ENCODE measurements at places on chromosomes 5 and 9. TPM values are rescaled to one million over a fixed set of nuclear protein-coding genes. Genes with fewer than 3 reads are reported as not detected.
A peak's percentile ranks its signal among the peaks of the same experiment; 100 is the strongest.

OR1J1 gene
- total RNA-seq: not detected

- H3K4me3 ChIP-seq: no peak overlapping the region
- DNase-seq: no peak
- H3K27ac ChIP-seq: no peak overlapping the region
- H3K27me3 ChIP-seq: no peaks in the 10 kb centered on the region
These were observed 5.9 kb downstream of the SLC4A9 start for GRCh38 chr5:140365941-140366340.

CPLANE1 gene
- 10.8 TPM for total RNA-seq

- peaks cover 10% of the 10 kb centered on the region for H3K4me1 ChIP-seq
- no peaks in the 10 kb centered on the region for H3K36me3 ChIP-seq
- H3K4me3 ChIP-seq: no peak overlapping the region
- no peak overlapping the region for H3K27ac ChIP-seq
These were observed 2.0 kb downstream of the LOX start for GRCh38 chr5:122076050-122076461.

DNA sequence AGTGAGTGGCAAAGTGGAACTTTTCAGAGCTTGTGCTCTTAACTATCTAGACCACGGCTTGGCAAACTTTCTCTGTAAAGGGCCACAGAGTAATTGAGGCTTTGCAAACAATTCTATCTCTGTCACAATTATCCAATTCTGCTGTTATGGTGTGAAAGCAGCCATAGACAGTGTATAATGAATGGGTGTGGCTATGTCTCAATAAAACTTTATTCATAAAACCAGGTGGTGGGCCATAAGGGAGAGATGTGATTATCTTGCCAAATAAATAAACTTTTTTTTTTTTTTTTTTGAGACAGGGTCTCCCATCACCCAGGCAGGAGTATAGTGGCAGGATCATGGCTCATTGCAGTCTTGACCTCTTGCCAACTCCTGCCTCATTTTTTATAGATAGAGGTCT, 78.7 kb upstream of the GNA14 start:
- no peak for DNase-seq
- H3K36me3 ChIP-seq: no peaks in the 10 kb centered on the region
- H3K4me3 ChIP-seq: no peak overlapping the region
- no peak overlapping the region for H3K27ac ChIP-seq

GRCh38 chr5:67478337-67478736, 281.7 kb upstream of the CD180 start:
- no peaks in the 10 kb centered on the region for H3K4me1 ChIP-seq
- H3K36me3 ChIP-seq: no peaks in the 10 kb centered on the region
- no peaks in the 10 kb centered on the region for H3K27me3 ChIP-seq
- DNase-seq: no peak
- H3K27ac ChIP-seq: no peak overlapping the region

TAF9 gene
- total RNA-seq: 61.6 TPM

GRCh38 chr5:1033178-1033577, 24.6 kb downstream of the NKD2 start:
- no peak for DNase-seq
- H3K36me3 ChIP-seq: no peaks in the 10 kb centered on the region
- no peaks in the 10 kb centered on the region for H3K4me1 ChIP-seq
- no peak overlapping the region for H3K27ac ChIP-seq

GRCh38 chr9:86902991-86903733, 44.1 kb downstream of the GAS1 start:
- no peak overlapping the region for H3K4me3 ChIP-seq
- no peaks in the 10 kb centered on the region for H3K4me1 ChIP-seq

DNA sequence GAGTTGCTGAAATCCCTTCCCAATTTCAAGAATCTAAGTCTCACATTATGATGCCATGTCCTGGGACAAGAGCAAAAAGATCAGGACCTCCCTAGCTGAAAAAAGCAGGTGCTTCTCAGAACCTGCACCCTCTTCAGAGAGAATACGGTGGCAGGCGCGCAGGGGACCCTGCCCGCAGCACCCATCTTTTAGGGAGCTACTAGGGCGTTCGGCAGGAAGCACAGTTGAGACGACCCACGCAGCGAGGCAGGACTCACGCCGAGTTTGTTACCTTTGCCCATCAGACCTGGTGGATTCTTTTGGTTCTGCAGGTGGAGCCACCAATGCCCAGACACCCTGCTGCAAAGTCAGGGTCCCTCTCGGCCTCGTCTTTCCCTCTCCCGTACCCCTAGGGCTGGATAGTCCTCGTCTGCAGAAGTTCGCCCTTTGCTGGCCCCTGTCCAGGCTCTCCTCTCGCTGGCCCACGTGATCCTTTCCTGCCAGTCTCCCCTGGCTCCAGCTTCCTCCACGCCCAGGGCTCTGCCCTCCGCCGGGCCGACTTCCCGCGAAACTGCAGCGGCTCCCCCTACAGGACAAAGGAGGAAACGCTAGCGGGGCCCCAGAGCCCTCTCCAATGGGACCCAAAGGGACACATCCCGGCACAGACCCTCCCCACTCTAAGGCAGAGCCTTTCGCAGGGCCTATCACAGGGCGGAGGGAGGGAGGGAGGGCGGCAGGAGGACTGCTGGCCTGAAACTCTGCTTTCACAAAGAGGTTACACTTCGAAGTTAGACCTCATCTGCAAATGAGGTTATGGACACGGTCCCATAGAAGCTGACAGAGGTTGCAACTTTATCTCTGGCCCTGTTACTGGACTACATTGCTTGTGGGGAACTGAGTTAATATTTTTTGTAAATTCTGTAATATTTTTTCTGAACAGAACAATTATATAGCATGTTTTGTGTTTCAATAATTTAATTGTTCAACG, 28.8 kb downstream of the TMEM174 start:
- peak; percentile 85 for DNase-seq
- peak overlapping the region; percentile 45 for H3K4me3 ChIP-seq
- H3K27ac ChIP-seq: no peak overlapping the region
- H3K27me3 ChIP-seq: no peaks in the 10 kb centered on the region
- H3K4me1 ChIP-seq: 0 out of 2 replicates have a peak, but pooled peaks cover 3% of the 10 kb centered on the region

- no peak overlapping the region for H3K4me3 ChIP-seq
- H3K27ac ChIP-seq: no peak overlapping the region
- H3K27me3 ChIP-seq: no peaks in the 10 kb centered on the region
- DNase-seq: peak; percentile 67
- H3K4me1 ChIP-seq: peaks cover 28% of the 10 kb centered on the region
- H3K36me3 ChIP-seq: no peaks in the 10 kb centered on the region
These were observed 36.4 kb downstream of the MTX3 start for GRCh38 chr5:79954620-79955019.

DNA sequence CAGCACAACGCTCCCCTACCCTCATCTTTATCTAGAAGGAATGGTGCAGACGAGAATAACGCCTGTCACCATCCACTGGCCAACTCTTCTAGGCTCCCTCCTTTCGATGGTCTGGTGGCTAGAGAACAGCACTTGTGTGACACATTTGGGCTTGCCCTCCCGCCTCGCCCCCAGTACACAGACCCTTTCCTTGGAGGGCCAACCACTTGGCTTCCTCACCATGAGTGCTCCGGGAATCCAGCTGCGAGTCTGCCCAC, 1.4 kb downstream of the GNAQ start:
- H3K4me3 ChIP-seq: peak overlapping the region; percentile 86
- DNase-seq: no peak
- H3K4me1 ChIP-seq: peaks cover 8% of the 10 kb centered on the region
- H3K36me3 ChIP-seq: no peaks in the 10 kb centered on the region
- peaks cover 5% of the 10 kb centered on the region for H3K27me3 ChIP-seq

- H3K4me1 ChIP-seq: peaks cover 23% of the 10 kb centered on the region
- H3K4me3 ChIP-seq: no peak overlapping the region
- no peak for DNase-seq
These were observed 18.9 kb upstream of the DUSP1 start for GRCh38 chr5:172789687-172790495.

TLX3 gene
- not detected for total RNA-seq

GRCh38 chr5:81971712-81972491, at the start of gene ATG10:
TSS of gene ATG10 (plus strand) at chr5:81972023. CDS start at chr5:81987571, 15,548 bp downstream.
- H3K4me3 ChIP-seq: peak within 1 kb of the TSS; percentile 78
- H3K4me1 ChIP-seq: peaks cover 12% of the 10 kb centered on the region
- no peaks in the 10 kb centered on the region for H3K36me3 ChIP-seq
- DNase-seq: peak; percentile 88
- peak within 1 kb of the TSS; percentile 89 for H3K27ac ChIP-seq

ADRA1B gene
- total RNA-seq: 0.29 TPM

ANKRD34B gene
- total RNA-seq: not detected

- no peak for DNase-seq
- H3K4me1 ChIP-seq: no peaks in the 10 kb centered on the region
- no peak overlapping the region for H3K27ac ChIP-seq
- peaks cover 5% of the 10 kb centered on the region for H3K27me3 ChIP-seq
- H3K36me3 ChIP-seq: no peaks in the 10 kb centered on the region
These were observed 92.6 kb downstream of the TRPM6 start for GRCh38 chr9:74795081-74795480.

UNC13B gene
- 10.4 TPM for total RNA-seq

CD72 gene
- total RNA-seq: not detected

DNA sequence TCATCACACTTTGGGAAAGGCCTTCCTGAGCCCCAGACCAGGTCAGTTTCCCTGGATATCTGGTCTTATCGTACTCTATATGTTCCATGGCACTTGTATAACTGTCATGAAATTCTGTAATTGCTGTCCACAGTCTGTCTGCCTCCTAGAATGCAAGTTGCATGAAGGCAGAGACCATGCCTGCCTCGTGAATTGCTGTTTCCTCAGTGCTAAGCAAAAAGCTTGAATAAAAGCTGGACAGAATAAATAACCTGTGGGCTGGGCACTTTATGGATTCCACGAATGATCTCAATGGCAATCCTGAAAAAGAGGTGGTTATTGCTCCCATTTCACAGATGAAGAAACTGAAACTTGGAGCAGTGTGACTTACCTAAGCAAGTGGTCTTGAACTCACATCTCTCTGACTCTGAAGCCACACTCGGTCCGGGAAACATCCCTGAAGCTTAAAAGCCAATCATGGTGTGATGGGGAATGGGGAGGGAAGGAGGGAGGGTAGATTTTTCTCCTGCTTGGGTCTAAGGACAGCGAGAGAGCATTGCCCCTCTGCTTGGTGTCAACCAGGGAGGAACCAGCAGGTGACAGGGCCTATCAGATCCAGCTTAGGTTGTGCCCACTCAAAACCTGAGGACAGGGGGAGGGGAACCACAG, 13.2 kb upstream of the LHX2 start:
- H3K36me3 ChIP-seq: no peaks in the 10 kb centered on the region
- peaks cover 87% of the 10 kb centered on the region for H3K27me3 ChIP-seq
- no peak for DNase-seq
- no peak overlapping the region for H3K4me3 ChIP-seq

ZNF366 gene
- total RNA-seq: not detected

- H3K4me3 ChIP-seq: no peak overlapping the region
- H3K4me1 ChIP-seq: no peaks in the 10 kb centered on the region
- DNase-seq: no peak
- no peaks in the 10 kb centered on the region for H3K27me3 ChIP-seq
These were observed 17.0 kb upstream of the SELENOP start for GRCh38 chr5:42828671-42829070.

GRCh38 chr9:97508852-97509251, 7.4 kb downstream of the TMOD1 start:
- no peak overlapping the region for H3K27ac ChIP-seq
- H3K27me3 ChIP-seq: no peaks in the 10 kb centered on the region
- no peaks in the 10 kb centered on the region for H3K36me3 ChIP-seq
- DNase-seq: no peak

DNA sequence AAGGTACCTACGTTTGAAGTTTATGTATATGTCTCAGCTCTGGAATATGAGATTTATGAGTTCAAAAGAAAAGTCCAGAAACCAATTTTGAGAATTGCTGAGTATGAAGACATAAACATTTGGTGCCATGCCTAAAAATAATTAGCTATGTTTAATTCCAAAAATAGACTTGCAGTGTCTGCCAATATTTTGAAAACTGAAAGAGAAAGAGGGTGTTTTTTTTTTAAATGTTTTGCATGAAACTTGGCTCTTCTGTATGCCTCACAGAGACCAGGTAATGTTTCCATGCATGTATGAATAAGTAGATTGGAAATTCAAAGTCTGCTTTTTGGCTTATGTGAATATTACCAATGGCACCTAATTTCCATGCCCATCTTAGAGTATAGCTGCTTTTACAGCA, 634.4 kb upstream of the C9orf72 start:
- H3K27ac ChIP-seq: no peak overlapping the region
- peaks cover 5% of the 10 kb centered on the region for H3K4me1 ChIP-seq
- no peak overlapping the region for H3K4me3 ChIP-seq
- H3K36me3 ChIP-seq: no peaks in the 10 kb centered on the region
- H3K27me3 ChIP-seq: no peaks in the 10 kb centered on the region

GRCh38 chr5:103951776-103952175, 389.2 kb upstream of the NUDT12 start:
- DNase-seq: no peak
- H3K27me3 ChIP-seq: no peaks in the 10 kb centered on the region
- no peaks in the 10 kb centered on the region for H3K4me1 ChIP-seq

DNA sequence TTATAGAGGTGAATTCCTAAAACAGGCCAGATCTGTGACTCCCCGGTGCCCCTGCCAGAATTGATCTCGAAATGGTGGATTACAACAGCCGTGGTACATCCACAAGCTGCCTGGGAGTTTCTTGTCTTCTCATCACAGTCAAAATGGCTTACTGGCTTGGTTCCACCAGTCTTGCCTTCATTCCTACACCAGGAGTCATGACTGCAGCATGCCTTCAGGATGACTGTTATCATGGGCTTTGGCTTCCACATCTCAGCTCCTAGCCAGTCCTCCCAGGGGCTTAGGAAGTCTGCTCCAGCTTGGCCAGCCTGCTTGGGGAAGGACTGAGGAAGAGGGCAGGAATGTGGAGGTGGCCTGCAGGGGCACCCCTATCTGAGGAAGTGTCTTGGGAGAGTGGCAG, 132.9 kb upstream of the NR3C1 start:
- H3K36me3 ChIP-seq: no peaks in the 10 kb centered on the region
- no peak overlapping the region for H3K4me3 ChIP-seq
- peaks cover 15% of the 10 kb centered on the region for H3K4me1 ChIP-seq

GRCh38 chr5:10125116-10125515, 124.6 kb downstream of the ATPSCKMT start:
- no peak for DNase-seq
- no peaks in the 10 kb centered on the region for H3K27me3 ChIP-seq
- no peak overlapping the region for H3K27ac ChIP-seq
- no peaks in the 10 kb centered on the region for H3K4me1 ChIP-seq

PCDHGA6 gene
- total RNA-seq: 1.6 TPM

CCDC183 gene
- 0.87 TPM for total RNA-seq

CKMT2 gene
- not detected for total RNA-seq

DNA sequence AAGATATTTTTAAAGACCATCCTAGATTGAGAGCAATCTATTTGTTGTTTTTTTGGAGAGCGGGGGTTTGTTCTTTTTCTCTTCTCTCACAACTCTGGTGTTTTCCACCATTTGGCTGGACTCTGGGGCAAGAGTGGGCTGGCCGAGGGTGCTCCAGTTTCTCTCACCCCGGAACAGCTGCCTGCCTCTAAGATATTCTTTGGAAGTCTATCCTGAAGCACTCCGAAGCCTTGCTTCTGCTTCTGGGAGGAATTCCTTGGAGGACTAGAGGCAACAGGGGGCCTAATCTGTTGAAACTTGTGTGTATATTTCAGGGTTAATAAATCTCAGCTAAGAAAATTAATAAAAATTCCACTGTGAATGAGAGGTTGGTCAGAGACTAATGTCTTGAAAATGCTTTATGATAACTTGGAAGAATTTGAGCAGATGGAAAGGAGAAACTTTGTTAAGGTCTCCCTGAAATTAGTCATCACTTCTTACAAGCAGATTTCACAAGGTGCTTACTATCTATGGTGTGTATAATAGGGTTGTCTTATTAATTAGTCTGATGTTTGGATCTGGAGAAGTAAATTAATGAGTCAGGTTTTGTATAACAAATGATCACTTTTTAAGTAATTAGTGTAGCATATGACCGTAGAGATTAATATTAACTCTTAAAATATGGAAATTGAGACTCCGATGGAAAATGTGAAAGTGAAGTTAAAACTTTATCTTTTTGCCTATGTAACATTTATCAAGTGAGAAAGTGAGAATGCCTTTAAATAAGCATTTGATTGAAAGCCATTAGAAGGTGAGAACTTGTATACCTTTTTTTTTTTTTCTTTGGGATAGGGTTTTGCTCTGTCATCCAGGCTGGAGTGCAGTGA, 4.0 kb downstream of the MAN2A1 start:
- H3K27me3 ChIP-seq: no peaks in the 10 kb centered on the region
- peaks cover 37% of the 10 kb centered on the region for H3K4me1 ChIP-seq
